ENCODE measurements at places on chromosomes 11 and 22. TPM values are rescaled to one million over a fixed set of nuclear protein-coding genes. Genes with fewer than 3 reads are reported as not detected.

The TMPRSS4 gene
- polyA plus RNA-seq: 8.8 TPM

The CAPN1 gene
- 128 TPM for polyA plus RNA-seq

The MYO7A gene
- 10.2 TPM for polyA plus RNA-seq

The HOATZ gene
- polyA plus RNA-seq: 42.9 TPM

DNA sequence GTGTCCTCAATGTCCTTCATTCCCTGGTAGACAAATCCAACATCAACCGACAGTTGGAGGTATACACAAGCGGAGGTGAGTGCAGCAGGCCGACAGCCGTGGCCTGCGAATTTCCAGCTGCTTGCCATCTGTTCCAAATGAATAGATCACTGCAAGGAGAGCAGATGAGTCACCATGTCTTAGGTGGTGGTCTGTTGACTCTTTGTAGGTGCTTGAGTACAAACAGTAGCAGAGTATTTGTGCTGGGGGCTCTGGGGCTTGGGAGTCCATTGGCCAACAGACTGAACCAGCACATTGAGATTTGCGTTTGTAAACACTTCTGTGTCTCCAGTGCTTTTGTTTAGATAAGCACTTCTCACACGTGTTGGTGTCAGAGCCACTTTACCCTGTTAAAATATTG lies 21.1 kb downstream of the EIF3L start:
- no peaks in the 10 kb centered on the region for H3K27me3 ChIP-seq
- no peak overlapping the region for H3K27ac ChIP-seq
- no peak for DNase-seq
- H3K36me3 ChIP-seq: peaks cover 46% of the 10 kb centered on the region
- no peak overlapping the region for H3K4me3 ChIP-seq

- H3K27me3 ChIP-seq: no peaks in the 10 kb centered on the region
- H3K4me1 ChIP-seq: peaks cover 36% of the 10 kb centered on the region
- H3K27ac ChIP-seq: no peak overlapping the region
Observed at GRCh38 chr11:130475426-130476053, 27.1 kb downstream of the ADAMTS15 start.

DNA sequence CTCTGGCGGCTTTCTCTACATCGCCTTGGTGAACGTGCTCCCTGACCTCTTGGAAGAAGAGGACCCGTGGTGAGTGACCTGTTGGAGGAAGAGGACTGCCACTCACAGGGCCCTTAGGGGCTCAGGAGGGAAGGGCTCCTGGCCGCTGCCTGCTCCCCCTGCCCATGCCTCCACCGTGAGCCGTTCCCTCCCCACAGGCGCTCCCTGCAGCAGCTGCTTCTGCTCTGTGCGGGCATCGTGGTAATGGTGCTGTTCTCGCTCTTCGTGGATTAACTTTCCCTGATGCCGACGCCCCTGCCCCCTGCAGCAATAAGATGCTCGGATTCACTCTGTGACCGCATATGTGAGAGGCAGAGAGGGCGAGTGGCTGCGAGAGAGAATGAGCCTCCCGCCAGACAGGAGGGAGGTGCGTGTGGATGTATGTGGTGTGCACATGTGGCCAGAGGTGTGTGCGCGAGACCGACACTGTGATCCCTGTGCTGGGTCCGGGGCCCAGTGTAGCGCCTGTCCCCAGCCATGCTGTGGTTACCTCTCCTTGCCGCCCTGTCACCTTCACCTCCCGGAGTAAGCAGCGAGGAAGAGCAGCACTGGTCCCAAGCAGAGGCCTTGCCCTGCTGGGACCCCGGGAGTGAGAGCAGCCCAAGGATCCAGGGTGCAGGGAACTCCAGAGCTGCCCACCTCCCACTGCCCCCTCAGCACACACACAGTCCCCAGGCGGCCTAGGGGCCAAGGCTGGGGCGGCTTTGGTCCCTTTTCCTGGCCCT lies 6.9 kb downstream of the SLC39A13 start:
- peaks cover 8% of the 10 kb centered on the region for H3K36me3 ChIP-seq
- H3K27me3 ChIP-seq: no peaks in the 10 kb centered on the region
- no peak overlapping the region for H3K4me3 ChIP-seq
- H3K4me1 ChIP-seq: peaks cover 15% of the 10 kb centered on the region

DNA sequence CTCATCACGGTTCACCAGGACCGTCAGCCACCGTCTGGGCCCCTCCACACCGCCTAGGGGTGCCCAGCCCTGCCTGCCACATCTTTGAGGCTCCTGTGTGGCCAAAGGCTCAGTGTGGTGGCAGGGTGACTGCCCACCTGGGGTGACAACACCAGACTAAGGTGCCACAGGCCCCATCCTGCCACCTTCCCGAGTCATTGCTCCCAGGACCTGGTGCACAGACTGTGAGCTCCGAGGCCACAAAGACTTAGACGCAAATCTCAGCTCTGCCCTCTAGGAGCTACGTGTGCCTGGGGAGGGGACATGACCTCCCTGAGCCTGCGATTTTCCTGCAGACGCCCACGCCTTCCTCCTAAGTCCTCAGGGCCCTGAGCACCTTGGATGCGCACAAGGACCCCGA lies 36.5 kb downstream of the KIAA0930 start:
- no peaks in the 10 kb centered on the region for H3K36me3 ChIP-seq
- no peak overlapping the region for H3K4me3 ChIP-seq
- DNase-seq: no peak
- no peaks in the 10 kb centered on the region for H3K4me1 ChIP-seq
- no peak overlapping the region for H3K27ac ChIP-seq
- H3K27me3 ChIP-seq: no peaks in the 10 kb centered on the region

DNA sequence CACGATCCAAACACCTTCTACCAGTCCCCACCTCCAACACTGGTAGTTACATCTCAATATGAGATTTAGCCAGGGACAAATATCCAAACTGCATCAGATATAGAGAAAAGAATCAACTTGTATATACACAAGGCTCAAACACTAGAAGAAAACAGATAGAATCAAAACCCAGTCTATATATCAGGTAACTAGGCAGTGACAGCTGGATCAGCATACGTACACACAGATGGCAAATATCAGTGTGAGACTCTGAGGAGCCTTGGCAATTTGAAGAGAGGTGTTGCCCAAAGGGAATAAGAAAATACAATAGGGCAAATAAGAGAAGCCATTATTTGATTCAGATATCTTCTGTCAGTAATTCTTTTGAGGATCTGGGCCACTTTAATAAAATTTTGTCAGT lies 951.3 kb upstream of the CHORDC1 start:
- DNase-seq: no peak
- no peaks in the 10 kb centered on the region for H3K27me3 ChIP-seq
- H3K4me3 ChIP-seq: no peak overlapping the region
- H3K4me1 ChIP-seq: no peaks in the 10 kb centered on the region
- H3K27ac ChIP-seq: no peak overlapping the region

DNA sequence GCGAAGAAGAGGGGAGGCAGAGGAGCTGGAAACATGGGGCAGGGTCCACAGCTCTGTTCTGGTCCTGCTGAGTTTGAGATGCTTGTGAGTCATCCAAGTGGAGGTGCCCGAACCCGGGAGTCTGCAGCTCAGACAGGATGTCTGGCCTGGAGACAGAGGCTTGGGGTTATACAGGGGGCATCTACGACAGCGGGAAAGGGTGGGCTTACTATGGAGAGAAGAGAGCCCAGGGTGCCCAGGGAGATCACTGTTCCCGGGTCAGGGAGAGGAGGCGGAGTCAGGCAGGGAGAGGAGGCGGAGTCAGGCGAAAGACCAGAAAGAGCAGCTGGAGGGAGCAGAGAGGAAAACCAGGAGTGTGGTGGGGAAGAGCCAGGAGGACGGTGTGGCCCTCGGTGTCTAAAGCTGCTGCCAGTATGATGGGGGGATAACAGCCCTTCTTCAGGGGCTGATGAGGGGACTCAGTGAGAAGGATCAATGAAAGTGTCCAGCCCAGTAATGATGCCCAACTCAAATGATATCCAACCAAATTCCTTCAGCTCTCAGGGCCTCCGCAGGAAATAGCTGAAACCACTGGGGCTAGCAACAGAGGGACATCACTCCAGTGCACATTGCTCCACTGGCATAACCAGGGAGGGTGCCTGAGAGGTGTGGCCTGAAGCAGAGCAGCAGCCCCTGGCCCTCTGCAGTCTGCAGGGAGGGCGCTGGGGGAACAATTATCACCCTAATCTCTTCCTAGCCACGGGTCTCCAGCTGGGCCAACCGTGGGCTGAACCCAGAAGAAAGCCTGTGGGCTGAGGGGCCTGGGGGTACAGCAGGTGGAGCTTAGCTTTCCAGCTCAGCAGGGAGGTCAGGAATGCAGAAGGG lies 2.6 kb upstream of the LTBP3 start:
- peak; percentile 76 for DNase-seq
- no peak overlapping the region for H3K4me3 ChIP-seq
- H3K4me1 ChIP-seq: peaks cover 46% of the 10 kb centered on the region
- no peaks in the 10 kb centered on the region for H3K27me3 ChIP-seq
- no peaks in the 10 kb centered on the region for H3K36me3 ChIP-seq

DNA sequence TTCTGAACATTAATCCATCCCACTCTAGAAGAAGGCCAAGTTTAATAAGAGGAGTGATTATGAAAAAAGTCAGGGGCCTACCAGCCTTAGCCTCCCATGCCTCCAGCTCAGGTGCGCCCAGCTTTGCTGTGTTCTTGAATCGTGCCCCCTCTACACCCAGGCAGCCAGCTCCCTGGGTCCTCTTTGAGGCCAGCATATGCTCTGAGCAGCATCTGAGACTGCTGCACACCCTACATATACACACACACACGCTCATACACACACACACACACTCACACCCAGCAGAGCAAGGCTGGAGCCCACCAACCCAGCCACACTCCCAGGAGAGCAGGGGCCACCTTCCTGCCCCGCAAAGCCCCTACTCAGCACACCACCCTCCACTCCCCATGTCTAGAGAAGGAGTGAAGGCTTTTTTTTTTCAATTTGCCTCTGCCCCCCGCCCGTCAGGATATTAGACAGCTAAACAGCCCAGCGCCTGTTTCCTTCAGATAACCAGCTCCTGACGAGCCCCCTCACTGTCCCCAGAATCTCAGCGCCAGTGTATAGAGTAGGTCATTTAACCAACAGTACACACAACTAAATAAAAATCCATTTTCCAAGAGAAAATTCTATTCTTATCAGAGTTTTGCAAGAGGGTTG lies 121.6 kb downstream of the BUD13 start:
- H3K36me3 ChIP-seq: no peaks in the 10 kb centered on the region
- H3K4me3 ChIP-seq: no peak overlapping the region
- DNase-seq: no peak
- no peak overlapping the region for H3K27ac ChIP-seq

DNA sequence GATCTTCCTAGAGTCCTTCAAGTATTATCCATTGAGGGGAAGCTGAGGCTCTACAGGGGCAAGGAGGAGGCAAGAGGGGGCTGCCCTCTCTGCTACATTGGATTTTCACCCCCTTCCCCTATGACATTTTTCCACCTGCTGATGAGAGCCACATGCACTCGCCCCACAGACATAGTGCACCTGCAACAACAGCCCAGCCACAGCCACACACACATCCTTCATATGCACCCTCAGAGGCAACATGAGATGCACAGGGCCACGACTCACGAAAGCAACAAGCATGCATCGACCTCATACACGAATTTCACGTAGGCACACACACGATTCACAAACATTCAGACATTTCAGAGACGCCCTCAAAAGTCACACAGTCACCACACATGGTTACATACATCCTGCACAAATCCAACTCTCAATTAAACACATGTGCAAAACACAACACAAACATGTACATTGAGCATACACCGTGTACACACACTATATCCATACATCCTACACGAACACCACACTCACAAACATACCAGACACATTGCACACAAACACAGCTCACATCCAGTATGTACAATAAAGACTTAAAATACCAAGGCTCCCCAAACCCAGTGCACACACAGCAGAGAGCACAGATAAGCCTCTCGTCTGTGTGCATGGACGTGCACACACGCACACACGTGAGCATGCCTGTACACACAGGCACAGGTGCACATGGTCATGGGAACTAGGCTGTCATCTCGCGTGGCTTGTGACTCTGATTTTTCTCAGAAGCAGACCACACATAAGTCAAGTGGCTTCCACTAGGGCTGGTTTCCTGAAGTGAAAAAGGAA lies 6.3 kb upstream of the LRRC32 start:
- H3K27me3 ChIP-seq: no peaks in the 10 kb centered on the region
- H3K4me3 ChIP-seq: no peak overlapping the region
- H3K36me3 ChIP-seq: no peaks in the 10 kb centered on the region
- no peak for DNase-seq
- peaks cover 8% of the 10 kb centered on the region for H3K4me1 ChIP-seq
- H3K27ac ChIP-seq: no peak overlapping the region

DNA sequence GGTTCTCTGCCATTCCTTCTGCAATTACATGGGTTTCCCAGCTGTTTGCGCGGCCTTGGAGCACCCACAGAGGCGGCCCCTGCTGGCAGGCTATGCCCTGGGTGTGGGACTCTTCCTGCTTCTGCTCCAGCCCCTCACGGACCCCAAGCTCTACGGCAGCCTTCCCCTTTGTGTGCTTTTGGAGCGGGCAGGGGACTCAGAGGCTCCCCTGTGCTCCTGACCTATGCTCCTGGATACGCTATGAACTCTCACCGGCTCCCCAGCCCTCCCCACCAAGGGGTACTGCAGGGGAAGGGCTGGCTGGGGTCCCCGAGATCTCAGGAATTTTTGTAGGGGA lies 2.6 kb downstream of the RCE1 start:
- DNase-seq: no peak
- no peak overlapping the region for H3K4me3 ChIP-seq
- peaks cover 6% of the 10 kb centered on the region for H3K4me1 ChIP-seq
- H3K27ac ChIP-seq: no peak overlapping the region

GRCh38 chr11:83257761-83258168 lies 28.4 kb downstream of the CCDC90B start:
- no peaks in the 10 kb centered on the region for H3K4me1 ChIP-seq
- peaks cover 6% of the 10 kb centered on the region for H3K36me3 ChIP-seq
- H3K27ac ChIP-seq: peak overlapping the region; percentile 4
- H3K27me3 ChIP-seq: no peaks in the 10 kb centered on the region
- no peak overlapping the region for H3K4me3 ChIP-seq

GRCh38 chr11:62542750-62543567 lies 3.6 kb downstream of the AHNAK start:
- DNase-seq: peak; percentile 84
- no peaks in the 10 kb centered on the region for H3K27me3 ChIP-seq
- peak overlapping the region; percentile 98 for H3K27ac ChIP-seq
- peaks cover 79% of the 10 kb centered on the region for H3K4me1 ChIP-seq
- no peaks in the 10 kb centered on the region for H3K36me3 ChIP-seq

DNA sequence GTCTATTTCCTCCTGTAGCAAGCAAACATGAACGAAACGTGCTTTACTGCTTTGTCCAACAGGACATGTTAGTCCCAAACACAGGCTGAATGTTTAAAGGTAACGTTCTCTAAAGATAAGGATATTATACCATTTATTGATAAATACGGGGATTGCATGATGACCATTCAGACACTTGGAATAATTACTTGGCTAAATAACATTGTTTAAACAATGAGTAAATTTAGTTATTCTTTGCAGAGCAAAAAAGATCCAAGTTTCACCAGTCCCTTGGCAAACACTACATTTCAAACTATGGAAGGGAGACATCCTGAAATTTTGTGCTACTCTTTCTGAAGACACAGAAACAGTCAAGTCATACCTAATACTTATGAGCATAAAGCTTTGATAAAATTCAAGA lies 88.0 kb downstream of the ZNF280B start:
- no peaks in the 10 kb centered on the region for H3K36me3 ChIP-seq
- peaks cover 20% of the 10 kb centered on the region for H3K27me3 ChIP-seq
- H3K27ac ChIP-seq: no peak overlapping the region
- H3K4me1 ChIP-seq: no peaks in the 10 kb centered on the region
